Stimulated activated CD8-positive, alpha-beta memory T cell treated with anti-CD3 and anti-CD28 coated beads, Interleukin-7, amount 100 ng/mL, for 48 hours (primary cell): ENCODE measurements at places on chromosomes 1 and 21.

DNA sequence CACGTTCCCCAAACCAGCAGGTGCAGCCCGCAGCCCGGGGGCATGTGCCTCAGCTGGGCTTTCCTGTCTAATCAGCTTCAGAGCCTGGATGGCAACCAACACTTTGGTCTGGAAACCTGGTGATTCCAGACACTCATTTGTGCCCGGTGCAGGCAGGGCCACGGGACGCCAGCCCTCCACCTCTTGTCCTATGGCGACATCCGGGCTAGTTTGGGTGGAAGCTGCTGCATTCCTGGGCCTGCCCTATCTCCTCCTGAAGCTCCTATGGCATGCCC lies 111.8 kb downstream of the WDR4 start:
- DNase-seq: no peak

- DNase-seq: peak; percentile 22
These were observed 580 bp downstream of the INKA2 start for GRCh38 chr1:111738436-111739193.

DNA sequence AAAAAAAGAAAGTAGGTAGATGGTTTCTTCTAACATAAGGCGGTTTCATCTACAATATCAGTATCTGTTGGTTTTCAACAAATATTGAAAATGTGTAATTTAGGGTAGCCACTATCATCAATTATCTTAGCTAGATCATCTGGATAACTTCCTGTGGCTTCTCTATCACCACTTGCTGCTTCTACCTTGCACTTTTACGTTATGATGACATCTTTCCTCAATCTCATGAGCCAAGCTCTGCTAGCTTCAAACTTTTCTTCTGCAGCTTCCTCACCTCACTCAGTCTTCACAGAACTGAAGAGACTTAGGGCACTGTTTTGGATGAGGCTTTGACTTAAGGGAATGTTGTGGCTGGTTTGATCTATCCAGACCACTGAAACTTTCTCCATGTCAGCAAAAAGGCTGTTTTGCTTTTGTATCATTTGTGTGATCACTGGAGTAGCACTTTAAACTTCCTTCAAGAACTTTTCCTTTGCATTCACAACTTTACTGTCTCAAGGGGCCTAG lies 144.9 kb upstream of the HP1BP3 start:
- no peak for DNase-seq

DNA sequence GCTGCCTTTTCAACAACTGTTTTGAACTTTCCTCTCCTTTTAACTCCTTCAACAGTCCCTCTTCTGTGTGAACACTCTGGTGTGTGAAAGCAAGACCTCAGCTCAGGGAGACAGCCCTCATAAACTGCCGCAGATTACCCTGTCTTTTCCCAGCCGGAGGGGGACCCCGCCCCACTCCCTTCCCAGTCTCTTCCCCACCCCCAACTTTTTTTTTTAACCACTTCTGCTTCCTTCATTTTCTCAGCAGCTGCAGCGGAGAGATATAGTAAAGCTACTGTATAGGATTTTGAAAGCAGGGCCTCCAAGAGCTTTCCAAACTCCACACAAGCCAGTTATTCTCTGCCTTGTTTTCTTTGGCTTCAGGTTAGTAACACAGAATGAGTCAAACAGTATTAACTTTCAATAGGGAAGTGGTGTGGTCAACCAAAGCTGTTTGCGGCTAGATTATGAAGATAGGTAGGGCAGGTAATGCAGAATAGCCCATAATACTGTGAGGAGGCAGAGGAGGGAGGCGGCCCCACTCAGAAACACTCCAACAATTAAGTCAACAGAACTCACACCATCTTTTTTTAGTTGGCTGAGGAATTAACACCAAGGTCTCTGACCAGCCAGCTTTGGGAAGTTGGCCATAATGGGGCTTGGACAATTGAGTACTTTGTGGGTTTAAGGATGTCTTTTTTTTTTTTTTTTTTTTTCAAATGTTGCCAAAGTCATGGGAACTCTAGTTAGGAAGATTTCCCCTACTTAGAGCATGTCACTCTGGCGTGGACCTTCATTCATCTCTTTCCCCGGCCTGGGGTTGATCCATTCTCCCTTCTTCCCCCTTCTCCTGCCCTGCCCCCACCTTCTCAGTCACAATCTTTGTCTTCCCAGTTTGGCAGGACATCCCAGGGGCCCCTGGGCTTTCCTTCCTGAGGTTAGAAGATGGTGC lies 177.0 kb downstream of the CLIC6 start:
- no peak for DNase-seq

GRCh38 chr1:200877839-200878551 lies 5.2 kb downstream of the GPR25 start:
- peak; percentile 68 for DNase-seq

- DNase-seq: no peak
These were observed 442 bp upstream of the PPP1R12B start for GRCh38 chr1:202348005-202348508.

DNA sequence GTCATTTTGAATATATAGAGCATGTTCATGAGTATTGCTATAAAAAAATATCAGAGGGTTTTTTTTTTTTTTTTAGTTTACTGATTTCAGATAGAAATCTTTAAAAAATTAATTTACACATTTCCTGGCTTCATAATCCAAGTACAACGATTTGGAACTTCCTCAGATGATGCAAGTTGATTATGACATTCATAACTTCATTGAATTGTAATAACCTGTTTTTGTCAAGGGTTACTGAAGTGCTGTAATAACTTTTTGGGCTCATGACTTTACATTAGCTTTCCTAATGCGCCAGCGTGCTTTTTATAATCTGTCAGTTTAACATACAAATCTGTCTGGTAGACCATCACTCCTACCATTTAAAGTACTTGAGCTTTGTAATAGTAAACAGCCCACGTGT lies 81.3 kb downstream of the SASS6 start:
- DNase-seq: no peak

GRCh38 chr1:46013581-46013980 lies 118.8 kb downstream of the PIK3R3 start:
- no peak for DNase-seq
